ENCODE measurements at places on chromosomes 5 and 9.

DNA sequence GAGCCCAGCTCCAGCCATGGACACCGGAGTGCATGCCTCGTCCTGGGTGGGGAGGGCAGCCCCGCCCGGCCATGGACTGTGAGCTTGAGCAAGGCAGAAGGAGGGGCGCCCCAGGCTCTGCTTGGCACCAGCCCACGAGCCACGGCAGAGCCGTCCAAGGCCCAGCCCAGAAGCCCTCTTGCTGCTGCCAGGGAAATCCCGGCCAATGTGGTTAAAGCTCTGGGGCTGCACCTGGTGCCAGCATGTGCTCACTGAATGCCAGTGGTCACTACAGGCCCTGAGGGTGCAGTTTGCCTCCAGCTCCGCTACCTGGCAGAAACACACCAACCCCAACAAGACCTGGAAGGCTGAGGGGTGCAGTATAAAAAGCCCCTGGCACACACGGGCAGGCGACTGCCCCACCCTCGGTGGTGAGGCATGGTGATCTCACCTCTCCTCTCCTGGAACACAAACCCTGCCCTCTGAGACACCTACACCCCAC, 11.8 kb downstream of the BRD3 start:
- DNase-seq: no peak

GRCh38 chr5:40001796-40002195, 577.0 kb upstream of the DAB2 start:
- no peak for DNase-seq

DNA sequence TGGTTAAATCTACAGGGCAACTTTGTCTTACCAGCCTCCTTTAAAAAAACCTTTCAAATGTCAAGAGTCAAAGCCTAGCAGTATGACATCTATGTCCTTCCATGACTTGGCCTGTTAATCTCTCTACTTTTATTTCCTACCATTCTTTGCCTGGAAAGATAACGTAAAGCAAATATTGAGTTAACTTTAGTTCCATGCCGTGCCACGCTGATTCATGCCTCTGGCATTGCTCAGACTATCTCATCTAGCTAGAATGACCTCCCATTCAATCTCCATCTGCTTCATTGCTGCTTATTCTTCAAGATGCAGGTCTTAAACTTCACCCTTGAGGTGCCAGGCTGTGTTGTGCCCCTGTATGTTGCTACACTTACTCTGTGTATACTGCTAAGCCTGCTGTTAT, 729.8 kb downstream of the EFNA5 start:
- DNase-seq: no peak

DNA sequence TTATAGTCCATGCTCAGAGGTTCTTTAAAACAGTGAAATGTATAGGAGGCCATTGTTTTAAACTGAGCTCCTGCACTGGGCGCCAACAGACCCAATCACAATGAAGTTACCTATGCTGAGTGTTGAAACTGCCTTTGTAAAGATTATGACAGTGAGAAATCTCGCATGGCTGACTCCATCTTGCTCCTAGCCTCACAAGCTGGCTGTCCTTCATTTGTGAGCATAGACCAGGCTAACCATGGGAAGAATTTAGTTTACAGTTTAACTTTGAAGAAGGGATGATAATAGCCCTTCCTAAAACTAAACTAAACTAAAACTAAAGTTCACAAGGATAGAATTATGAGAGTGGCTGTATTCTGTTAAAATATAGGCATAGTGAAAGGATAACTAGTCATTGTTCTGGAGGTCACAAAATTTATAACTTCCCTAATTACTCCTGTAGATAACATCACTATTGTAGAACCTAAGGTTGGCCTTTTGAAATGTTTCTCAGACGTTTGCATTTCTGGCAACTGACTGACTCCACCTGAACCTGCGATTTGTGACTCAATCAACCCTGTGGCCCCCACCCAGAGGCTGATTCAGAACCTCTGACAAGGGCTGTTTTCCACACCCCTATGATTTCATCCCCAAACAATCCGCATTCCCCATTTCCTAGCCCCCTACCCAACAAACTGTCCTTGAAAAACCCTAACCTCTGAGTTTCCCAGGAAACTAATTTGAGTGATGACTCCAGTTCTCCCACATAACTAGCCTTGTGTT, 59.1 kb downstream of the HMHB1 start:
- no peak for DNase-seq

- DNase-seq: no peak
These were observed 837.7 kb upstream of the ZNF608 start for GRCh38 chr5:125584140-125584520.

- no peak for DNase-seq
These were observed 1162.6 kb upstream of the C9orf72 start for GRCh38 chr9:28735738-28736342.

GRCh38 chr5:136052692-136053335, 24.0 kb downstream of the TGFBI start:
- DNase-seq: no peak

DNA sequence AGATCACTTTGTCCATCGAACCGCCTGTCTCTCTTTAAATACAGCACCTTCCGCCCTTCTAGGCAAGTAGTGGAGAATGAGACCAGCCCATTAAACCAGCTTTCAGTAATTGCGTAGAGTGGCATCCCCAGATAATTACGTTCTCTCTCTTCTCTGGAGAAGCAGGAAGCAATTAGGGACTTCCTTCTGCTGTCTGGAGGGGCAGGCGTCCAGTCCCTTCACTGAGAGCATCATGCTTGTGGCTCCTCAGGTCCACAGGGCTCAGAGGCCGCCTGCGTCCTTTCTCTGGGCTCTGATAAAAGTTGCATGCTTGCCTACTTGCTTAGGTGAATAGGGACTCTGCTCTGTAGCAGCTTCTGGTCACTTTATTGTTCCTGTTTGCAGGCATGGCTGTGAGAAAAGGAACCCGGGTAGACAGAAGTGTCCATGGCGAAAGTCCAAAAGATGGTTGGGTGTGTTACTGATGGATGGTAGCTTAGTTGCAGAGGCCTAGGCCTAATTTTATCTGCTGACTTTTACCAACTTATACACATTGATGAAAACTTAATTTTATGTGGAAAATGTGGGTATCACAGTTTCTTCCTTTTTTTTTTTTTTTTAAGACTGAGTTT, 299.1 kb upstream of the PANK3 start:
- no peak for DNase-seq

- DNase-seq: no peak
These were observed 87.0 kb downstream of the ANGPTL2 start for GRCh38 chr9:127035423-127035822.

- DNase-seq: no peak
These were observed 20.6 kb upstream of the CYLC2 start for GRCh38 chr9:102974530-102974929.

DNA sequence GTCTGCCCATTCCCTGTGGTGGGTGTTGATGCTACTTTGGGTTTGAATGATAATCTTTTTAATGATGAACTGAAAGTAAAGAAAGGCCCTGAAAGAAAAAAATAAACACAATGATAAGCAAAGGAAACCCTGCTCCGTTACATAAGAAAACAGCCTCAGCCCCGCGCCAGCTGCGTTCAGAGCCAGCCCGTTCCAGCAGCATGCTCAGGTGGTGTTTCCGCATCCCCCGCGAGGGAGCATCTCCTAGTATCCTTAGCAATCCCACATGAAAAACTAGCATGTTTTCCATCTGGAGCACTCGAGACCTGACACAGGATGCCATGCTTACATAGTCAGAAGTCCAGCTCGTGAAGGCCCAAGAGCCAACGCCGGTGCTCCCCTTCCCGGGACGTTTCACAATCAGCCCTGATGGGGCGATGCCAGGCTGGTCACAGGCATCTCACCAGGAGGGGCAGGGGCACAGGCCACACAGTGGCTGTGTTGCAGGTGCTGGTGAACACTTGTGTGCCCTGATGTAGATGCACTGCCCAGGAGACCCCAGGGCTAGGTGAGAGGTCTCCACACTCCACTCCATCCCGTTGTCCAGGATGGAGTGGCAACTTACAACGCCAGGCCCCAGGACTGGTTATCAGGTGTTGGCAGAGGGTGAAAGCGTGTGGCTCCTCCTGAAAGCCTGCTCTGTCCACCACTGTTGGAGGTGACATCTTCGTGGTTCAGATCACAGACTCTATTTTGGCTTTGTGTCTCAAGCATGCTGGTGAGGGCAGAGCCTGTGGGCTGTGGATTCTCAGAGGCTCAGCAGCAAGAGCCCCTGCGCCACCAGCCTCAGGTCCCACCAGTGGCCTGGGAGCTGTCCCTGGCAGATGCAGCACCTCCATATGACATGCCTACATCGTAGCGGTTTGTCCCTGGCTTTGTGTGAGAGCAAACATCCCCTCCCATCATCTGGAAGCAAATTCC, 246.8 kb upstream of the IRX1 start:
- no peak for DNase-seq

DNA sequence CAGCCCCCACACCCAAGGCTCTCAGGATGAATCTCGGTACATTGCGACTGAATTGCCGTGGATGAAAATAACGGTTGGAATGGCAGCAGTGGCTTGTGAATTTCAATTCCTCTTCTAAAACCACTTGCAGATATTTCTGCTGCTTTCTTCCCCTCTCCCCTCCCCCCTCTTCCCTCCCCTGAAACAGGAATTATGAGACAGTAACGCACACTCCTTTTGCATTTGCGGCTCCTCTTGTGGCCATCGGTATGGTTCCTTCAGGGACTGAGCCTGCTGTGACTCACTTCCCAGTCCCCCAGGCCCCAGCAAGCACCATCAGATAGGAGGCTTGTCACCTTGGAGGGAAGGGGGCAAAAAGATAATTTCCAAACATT, 9.7 kb downstream of the DCANP1 start:
- no peak for DNase-seq

- DNase-seq: no peak
These were observed 219.0 kb upstream of the CDH12 start for GRCh38 chr5:23072179-23072578.

DNA sequence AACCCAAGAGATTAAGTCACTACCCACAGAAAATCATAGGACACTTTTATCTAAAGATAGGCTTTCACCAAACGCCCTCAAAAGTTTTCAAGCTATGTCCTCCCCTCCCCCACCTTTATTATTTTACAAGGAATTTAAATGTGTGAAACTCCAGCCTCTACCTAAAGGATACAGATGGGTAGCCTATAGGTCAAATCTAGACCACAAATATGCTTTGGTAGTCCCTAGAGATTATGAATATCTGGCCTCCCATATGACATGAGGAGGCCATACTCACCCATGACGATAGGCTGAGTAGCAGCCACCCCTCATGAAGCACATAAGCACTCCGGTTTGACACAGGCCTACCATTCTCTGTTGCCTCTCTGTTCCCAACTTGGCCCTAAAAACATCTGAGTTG, 11.9 kb downstream of the SIL1 start:
- no peak for DNase-seq

- DNase-seq: no peak
These were observed 458.3 kb downstream of the AGTPBP1 start for GRCh38 chr9:85283421-85283820.

GRCh38 chr9:132163457-132163875, 1.6 kb downstream of the NTNG2 start:
- no peak for DNase-seq

GRCh38 chr9:8139756-8140155, 340.2 kb upstream of the DMAC1 start:
- no peak for DNase-seq

GRCh38 chr5:121698690-121699089, 153.0 kb upstream of the FTMT start:
- no peak for DNase-seq

DNA sequence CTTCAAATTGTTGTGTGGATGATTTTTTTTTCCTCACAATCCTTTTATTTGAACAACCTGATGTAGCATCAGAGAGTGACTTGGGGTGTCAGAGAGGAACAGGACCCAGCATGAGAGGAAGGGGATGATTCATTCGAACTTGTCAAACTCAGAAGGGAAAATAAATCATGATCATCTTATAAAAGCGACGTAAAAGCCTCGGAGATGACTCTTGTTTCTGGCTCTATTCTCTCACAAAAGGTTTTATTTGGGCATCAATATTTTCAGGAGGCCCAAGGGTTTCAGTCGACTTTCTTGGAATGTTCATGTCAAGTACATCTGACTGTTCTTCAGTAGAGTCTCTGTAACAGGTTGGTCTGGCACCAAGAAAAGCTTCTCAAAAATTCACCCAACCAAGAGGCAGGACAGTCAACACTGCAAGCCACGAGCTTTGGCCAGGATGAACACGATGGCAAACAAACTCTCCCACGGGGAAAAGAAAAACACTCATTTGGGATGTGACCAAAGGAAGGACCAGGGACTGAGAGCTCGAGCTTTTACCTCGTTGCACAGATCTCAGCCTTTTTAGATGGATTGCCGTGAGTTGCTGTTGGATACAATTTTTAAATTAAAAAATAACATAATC, 55.1 kb downstream of the ANKH start:
- no peak for DNase-seq

GRCh38 chr5:8870959-8871355, 674.9 kb downstream of the SEMA5A start:
- DNase-seq: no peak

GRCh38 chr5:14750712-14751111, 86.2 kb downstream of the OTULIN start:
- DNase-seq: no peak

DNA sequence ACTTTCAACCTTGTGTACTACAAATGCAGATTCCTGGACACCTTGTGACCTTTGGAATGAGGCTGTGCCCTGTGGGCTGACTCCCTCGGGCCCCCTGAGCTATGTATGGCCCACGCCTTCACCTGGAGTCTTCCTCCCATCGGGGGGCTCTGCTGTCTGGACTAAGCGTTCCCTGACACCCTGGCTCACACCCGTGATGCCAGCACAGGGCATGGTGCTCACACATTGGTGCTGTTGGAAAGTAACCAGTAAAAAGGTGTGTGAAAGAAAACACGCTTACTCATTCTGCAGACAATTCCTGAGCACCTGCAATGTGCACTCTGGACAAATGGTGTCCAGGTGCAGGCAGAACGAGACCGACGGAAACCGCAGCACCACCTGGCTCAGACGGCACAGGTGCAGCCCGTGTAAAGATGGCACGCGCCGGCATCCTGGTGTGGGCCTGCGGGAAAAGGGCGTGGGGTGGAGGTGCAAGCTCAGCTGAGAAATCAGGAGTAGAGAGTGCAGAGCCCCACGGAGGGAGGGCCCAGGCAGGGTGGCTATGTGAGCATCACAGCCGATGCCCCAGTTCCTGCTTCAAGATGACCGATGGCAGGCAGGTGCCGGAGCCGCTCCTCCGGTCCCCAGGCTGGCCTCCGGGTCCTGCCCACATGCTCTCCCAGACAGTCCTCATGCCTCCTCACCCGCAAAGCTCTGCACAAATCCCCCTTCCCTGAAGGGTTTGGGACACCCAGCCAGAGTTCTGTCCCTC, 11.0 kb downstream of the LPCAT1 start:
- DNase-seq: no peak

- no peak for DNase-seq
These were observed 118.4 kb downstream of the ZNF608 start for GRCh38 chr5:124627815-124628595.

DNA sequence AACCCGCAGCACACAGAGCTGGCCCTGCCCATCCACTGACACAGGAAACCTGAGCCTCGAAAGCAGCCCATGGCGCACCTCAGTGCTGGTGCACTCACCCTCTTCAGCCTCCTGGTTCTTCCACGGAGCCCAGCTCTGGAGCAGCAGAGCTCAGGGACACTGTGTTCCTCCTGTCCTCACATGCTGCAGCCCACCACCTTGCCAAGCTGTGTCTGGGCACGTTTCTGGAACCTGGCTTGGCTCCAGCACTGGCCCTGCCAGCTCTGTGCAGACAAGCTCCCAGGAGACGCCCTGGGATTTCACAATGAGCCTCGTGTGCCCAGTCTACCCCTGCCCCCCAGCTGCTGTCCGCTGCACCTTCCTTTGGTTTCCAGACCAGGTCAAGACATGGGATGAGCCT, 119.5 kb downstream of the SYK start:
- no peak for DNase-seq
